ENCODE measurements at places on chromosomes 11 and 22. TPM values are rescaled to one million over a fixed set of nuclear protein-coding genes. Genes with fewer than 3 reads are reported as not detected.

GRCh38 chr22:30326255-30326705 is 461 bp downstream of the TBC1D10A start:
- no peak for DNase-seq

- no peak for DNase-seq
These were observed 528.4 kb downstream of the TBC1D22A start for GRCh38 chr22:47290706-47291430.

GRCh38 chr22:39664485-39665200 is 94.1 kb downstream of the CACNA1I start:
- no peak for DNase-seq

DNA sequence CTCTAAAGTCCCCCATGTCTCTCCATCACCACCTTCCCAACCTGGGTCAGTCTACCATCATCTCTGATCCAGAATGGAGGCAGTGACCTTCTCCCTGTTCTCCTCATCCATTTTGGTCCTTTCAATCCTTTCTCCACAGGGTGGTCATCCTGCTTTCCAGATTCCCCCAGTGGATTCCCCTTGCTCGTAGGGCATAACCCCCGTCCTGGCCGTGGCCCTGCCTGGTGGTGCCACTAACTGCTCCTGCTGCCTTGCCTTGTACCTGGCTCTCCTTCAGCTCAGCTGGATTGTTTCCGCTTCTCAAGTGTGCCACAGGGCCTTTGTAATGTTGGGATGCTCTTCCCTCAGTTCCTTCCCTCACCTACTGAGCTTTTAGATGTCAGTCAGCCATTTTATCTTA is 81.6 kb downstream of the MYO7A start:
- DNase-seq: no peak

- DNase-seq: no peak
These were observed 34.2 kb downstream of the EXPH5 start for GRCh38 chr11:108559340-108559739.

DNA sequence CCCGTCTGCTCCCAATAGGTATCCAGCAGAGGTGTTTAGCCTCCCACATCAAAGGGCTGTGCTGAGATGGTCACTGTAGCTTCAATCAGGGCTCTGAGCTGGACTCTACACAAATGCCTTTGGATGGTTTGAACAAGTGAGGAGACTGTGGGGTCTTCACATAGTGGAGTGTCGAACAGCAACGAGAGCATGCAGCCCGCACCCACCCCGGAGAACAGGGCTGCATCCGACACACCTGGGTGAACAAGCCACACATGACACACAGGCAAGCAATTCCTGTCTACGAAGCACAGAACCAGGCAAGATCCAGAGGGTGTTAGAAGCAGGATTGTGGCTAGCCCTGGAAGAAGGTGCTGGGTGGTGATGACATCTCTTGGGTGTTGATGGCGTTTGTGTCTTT is 58.0 kb upstream of the FGF3 start:
- no peak for DNase-seq

FAM227A gene
- polyA plus RNA-seq: 5.5 TPM

GRCh38 chr11:10030122-10030490 is 263.9 kb downstream of the SBF2 start:
- no peak for DNase-seq

APOC3 gene
- polyA plus RNA-seq: not detected

DNA sequence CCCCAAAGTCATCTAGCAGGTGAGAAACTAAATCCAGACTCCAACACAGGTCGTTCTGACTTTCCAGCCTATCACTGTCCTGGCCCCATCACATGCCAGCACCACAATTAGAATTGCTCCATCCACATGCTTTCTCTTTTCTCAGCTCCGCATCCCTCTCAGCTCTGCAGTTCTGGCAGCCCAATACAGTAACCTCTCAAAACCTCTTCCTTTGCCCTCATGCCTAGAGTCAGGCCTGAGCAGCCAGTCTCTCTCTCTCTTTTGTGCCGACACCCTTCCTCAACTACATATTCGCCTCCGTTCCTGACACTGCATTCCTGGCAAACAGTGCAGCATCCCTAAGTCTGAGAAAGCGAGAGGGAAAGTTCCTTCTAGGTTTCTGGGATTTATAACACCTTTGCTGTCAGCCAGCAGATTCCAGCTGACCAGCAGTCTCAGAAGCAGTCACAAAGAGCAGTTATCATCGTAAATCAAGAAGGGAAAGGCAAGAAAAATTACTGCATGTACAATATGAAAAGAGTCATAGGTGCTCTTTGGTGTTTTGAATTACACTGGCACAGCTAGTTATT is 258.0 kb downstream of the FAT3 start:
- no peak for DNase-seq

DNA sequence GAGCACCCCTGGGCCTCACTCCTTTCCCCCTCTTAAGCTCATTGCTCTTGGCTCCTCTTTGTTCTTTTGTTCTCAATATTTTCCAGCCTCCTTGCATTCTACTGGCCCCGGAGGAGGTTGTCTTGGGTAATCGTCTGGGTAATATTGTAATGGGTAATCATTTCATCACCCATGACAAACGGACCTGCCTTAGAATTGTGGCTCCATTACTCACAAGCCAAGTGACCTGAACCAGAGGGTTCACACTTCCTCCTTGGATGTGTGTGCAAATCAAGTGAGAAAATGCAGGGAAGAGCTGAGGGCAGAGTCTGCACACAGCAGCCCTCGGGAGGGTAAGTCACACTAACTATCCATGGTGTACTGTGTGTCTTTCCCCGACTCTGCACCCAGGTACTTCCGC is 305.0 kb downstream of the BUD13 start:
- DNase-seq: no peak

GRCh38 chr11:83051760-83052671 is 19.7 kb downstream of the RAB30 start:
- no peak for DNase-seq

GRCh38 chr11:78927511-78927910 is 352.8 kb upstream of the NARS2 start:
- DNase-seq: no peak

- no peak for DNase-seq
These were observed 132.2 kb upstream of the PLET1 start for GRCh38 chr11:112392904-112393303.

GRCh38 chr11:10637731-10638151 is 55.8 kb downstream of the IRAG1 start:
- no peak for DNase-seq

MS4A3 gene
- 2.3 TPM for polyA plus RNA-seq

DNA sequence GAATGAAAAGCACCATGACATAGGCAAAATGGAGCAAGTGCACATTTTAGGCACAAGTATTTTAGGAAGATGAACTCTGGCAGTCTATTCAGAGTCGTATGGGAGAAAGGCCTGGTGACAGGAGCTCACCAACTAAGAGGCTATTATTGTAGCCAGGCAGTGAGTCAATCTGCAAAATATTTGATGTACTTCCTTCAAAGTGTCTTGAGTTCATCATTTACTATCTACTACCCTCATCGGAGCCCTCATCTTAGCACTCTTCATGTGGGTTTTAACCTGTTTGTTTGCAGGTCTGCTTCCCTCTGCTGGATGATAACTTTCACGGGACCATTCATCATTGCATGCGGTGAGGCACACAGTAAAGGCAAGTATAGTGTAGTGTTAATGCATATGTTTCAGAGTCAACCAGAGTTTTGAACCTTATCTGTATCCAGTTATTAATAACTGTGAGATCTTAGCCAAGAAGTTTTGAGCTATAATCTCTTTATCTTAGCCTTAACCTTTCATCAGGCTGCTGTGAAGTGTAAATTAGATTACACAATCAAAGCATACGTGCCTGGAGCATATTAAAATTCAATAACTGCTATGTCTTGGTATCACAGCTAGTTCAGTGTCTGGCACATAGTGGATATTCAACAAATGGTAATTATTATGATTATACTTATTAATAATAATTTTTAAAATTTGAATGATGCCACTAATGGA is 70.9 kb upstream of the SC5D start:
- DNase-seq: no peak

SLCO2B1 gene
- 34.3 TPM for polyA plus RNA-seq

DNA sequence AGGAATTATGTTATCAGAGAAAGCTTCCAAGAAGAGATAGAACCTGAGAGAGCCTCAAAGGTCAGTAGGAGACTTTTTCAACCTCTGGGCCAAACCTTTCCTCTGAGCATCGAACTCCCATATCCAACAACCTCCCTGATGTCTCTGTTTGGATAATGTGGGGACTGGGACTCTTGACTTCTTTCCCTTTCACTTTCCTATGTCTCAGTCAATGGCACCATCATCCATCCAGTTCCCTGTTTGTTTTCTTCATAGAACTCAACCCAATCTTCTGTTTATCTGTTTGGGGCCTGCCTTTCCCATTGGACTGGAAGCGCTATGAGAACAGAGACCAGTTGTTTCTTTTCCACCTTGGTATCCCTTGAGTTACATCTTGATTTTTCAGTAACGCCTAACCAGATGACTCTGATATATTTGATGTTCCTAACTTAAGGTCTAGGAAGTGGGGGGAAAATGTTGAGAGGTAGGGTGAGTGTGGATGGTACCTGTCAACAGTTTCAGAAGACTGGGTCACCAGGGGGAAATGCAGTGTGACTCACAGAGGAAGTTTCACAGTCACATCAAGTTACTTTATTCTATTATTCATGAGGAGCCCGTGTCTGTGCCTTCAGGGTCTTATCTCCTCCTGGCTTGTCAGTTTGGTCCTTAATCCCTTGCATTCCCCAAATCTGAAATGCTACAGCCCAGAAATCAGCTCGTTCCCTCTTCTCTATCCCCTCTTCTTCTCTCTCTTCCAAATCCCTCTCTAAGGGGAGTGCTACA is 4.5 kb upstream of the KCNE3 start:
- DNase-seq: no peak

- DNase-seq: peak; percentile 50
These were observed 2.3 kb upstream of the MALAT1 start for GRCh38 chr11:65496304-65497140.

DNA sequence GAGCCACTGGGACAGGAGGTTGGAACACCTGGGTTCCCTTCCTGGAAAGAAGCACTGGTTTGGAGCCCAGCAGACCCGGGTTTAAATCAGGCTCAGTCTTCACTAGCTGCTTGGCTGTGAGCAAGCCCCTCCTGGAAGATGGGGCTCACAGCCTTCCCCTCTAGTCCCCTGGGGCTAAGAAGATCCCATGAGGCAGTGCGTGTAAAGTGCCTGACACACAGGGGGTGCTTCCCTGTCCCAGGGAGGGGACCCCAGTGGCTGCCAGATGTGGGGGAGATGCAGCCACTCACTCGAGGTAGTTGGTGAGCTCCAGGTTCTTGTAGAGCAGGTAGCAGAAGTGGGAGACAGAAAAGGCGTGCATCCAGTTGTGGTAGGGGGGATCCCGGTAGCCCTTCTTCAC is 93.2 kb downstream of the PDE2A start:
- no peak for DNase-seq

LRRC55 gene
- polyA plus RNA-seq: 2.4 TPM

GRCh38 chr11:60360621-60361020 is 17.7 kb upstream of the MS4A7 start:
- no peak for DNase-seq

- no peak for DNase-seq
These were observed 229.7 kb downstream of the CEP164 start for GRCh38 chr11:117557361-117557760.

DNA sequence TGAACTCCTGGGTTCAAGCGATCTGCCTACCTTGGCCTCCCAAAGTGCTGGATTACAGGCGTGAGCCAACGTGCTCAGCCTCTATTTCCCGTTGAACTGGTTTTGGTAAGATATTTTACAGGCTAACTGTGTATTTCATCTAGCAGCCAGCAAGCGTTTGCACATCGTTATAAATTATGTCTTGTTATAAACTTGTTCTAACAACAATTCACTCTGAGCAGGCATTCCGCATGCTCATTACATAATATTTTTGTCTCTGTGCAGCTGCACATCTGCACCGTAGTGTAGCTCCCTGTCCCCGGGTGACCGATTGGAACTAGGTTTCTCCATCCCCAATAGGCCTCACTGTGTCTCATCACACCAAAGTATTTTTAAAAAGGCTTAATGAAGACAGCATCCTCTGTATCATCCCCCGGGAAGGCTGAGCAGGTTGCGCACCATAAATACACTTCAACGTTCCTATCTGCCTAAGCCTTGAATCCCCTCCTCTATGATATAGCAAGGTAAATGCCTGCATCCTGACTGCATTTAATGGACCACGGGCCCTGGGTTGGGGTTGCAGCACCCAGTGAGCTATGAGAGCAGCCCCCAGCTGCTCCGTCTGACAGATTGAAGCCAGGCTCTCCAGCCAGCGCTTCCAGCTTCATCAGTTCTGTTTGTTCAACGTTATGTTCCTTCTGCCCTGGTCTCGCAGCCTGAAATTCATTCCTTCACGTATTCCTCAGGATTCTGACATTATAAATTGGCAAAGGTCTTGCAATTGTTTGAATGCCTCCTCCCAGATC is 47.7 kb downstream of the TST start:
- no peak for DNase-seq

DNA sequence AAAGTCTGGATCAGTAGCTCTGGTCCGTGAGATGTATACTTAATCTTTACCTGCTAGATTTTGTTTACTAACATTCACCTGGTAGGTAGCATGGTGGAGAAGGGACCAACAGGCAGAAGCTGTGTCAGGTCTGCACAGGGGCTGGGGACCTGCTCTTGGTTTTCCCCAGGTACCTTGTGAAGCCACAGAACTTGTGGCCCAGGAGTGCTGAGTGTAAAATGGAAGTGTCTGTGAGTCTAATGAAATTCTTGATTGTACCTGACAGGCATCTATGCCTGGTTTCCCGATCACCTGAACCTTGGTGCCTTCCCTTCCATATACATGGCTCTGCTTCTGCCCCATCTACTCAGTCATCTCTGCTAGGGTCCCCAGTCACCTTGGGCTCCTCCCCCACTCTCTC is 94.3 kb downstream of the CWC15 start:
- no peak for DNase-seq

GRCh38 chr11:63829823-63830489 is 9.0 kb upstream of the MARK2 start:
- no peak for DNase-seq

GRCh38 chr11:131979364-131979763 is 608.9 kb downstream of the NTM start:
- no peak for DNase-seq

GRCh38 chr11:123439616-123440015 is 9.5 kb downstream of the GRAMD1B start:
- DNase-seq: no peak

GRCh38 chr11:67628710-67629385 is 889 bp downstream of the NUDT8 start:
- DNase-seq: no peak

GRCh38 chr11:8365216-8365941 is 101.7 kb upstream of the LMO1 start:
- DNase-seq: peak; percentile 26

- no peak for DNase-seq
These were observed 83.4 kb upstream of the SORL1-AS1 start for GRCh38 chr11:121536126-121536525.

DNA sequence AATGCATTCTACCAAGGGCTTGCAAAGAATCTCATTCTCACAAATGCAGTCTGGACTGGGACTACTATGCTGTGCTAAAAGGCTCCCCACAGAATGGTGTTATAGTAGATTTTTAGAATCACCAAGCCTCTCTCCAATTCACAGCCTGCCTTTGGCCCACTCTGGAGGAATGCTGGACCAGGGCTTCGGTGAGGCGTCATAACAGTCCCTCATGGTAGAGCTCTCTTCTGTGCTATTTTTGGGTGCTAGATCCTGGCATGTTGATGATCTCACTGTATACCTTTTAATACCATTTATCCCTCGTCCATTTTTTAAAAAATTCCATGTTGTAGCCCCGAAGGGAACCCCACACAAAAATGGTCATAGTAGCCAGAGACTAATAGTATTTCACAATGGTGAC is 17.6 kb downstream of the MAP6 start:
- no peak for DNase-seq

GRCh38 chr11:64734811-64735724 is 8.9 kb downstream of the RASGRP2 start:
- no peak for DNase-seq

Measured in right lung (tissue), 10 donors.